Foreskin fibroblast (primary cell): ENCODE measurements at places on chromosomes 6 and 20.

- peak; percentile 88 for DNase-seq
These were observed 90.9 kb downstream of the FOXO3 start for GRCh38 chr6:108651340-108652227.

DNA sequence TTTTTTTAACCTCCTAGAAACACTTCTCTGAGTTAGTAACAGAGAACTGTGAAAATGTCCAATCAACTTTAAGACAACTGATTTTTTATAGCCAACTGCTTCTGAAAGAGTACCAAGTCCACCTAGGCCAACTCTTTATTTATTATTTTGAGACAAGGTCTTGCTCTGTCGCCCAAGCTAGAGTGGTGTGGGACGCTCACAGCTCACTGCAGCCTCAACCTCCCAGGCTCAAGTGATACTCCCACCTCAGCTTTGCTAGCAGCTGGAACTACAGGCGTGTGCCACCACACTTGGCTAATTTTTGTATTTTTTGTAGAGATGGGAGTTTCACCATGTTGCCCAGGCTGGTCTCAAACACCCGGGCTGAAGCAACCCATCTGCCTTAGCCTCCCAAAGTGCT, 331.6 kb downstream of the RNGTT start:
- DNase-seq = no peak

DNA sequence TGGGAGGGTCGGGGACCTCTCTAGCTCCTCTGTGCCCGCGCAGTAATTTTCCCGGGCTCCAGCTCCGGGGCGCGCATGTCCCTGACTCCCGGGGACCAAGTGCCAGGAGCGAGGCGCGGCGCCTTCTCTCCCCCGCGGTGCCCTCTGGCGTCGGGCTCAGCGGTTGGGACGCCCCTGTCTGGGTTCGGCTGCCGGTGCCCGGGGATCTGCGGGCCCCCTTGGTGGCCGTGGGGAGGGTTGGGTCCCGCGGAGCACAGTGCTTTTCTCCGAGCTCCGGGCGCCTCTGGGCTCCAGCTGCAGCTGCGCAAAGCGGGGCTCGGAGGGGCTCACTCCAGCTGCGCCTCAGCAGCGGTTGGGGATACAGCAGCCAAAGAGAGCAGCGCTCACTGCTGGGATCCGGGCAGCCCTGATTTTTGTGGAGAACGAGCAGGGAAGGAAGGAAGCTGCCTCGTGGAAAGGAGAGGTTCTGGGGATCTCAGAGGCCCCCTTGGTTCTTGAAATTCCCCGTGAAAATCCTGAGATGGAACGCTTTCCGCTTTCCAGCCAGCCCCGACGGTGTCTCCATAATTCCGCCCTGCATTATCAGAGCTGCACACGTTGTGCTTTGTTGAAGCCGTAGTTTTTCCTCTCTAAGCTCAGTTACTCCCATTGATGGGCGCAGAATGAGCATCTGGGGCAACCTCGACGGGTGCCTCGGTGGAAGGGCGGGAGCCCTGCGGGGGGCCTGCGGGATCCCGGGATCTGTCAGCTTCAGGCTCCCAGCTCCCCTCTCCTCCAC, 861 bp downstream of the PPP1R14C start:
- peak; percentile 12 for DNase-seq

DNA sequence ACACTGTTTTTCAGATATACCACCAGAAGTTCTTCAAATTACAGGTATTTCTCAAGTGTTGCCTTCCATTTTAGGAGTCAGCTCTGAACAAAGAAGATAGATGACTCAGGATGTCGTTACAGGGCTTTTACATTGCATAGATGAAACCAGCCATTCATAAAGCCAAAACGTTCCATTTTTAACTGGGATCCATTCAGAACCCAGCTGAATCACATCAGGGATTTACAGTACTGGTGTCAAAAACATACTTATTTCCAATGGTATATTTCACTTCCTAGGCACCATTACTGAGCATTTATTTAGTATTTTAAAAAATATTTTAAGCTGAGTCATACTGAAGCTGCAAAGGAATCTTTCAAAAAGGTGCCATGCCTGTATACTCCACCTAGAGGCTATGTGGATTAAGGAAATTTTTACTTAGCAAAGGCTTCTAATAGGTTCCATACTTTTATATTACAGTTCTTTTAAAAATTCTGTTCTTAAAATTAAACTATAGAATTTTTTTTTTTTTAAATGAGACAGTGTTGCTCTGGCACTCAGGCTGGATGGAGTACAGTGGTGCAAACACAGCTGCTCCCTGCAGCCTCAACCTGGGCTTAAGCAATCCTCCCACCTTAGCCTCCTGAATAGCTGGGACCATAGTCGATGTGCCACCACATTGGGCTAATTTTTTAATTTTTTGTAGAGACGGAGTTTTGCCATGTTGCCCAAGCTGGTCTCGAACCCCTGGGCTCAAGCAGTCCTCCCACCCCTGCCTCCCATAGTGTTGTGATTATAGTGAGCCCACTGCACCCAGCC, 2.6 kb downstream of the ASF1A start:
- DNase-seq = peak; percentile 17

DNA sequence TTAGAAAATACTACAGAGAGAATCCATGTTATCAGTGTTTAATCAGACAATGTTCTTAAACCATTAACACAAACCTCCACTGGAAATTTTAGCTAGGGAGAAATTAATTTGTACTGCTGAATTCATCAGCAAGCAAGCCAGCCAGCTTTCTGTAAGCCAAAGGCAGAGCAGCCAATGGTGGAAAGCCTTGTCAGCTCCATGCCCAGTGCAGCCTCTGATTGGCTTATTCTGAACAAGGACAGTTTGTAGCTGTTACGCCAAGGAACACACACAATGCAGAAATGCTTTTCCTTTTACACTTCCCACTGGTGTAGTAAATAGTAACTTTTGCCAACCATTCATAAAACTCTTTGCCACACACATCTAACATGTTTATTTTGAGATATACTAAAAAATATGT, 265.0 kb downstream of the TENT5A start:
- DNase-seq = no peak
